Right forelimb (tissue), 1 donor: ENCODE measurements at places on chromosomes 4 and X.

- DNase-seq, result no peak
These were observed 294.3 kb upstream of the BOD1L1 start for GRCh38 chr4:13921805-13922204.

GRCh38 chr4:41727861-41728572, 20.5 kb downstream of the PHOX2B start:
- no peak for DNase-seq

DNA sequence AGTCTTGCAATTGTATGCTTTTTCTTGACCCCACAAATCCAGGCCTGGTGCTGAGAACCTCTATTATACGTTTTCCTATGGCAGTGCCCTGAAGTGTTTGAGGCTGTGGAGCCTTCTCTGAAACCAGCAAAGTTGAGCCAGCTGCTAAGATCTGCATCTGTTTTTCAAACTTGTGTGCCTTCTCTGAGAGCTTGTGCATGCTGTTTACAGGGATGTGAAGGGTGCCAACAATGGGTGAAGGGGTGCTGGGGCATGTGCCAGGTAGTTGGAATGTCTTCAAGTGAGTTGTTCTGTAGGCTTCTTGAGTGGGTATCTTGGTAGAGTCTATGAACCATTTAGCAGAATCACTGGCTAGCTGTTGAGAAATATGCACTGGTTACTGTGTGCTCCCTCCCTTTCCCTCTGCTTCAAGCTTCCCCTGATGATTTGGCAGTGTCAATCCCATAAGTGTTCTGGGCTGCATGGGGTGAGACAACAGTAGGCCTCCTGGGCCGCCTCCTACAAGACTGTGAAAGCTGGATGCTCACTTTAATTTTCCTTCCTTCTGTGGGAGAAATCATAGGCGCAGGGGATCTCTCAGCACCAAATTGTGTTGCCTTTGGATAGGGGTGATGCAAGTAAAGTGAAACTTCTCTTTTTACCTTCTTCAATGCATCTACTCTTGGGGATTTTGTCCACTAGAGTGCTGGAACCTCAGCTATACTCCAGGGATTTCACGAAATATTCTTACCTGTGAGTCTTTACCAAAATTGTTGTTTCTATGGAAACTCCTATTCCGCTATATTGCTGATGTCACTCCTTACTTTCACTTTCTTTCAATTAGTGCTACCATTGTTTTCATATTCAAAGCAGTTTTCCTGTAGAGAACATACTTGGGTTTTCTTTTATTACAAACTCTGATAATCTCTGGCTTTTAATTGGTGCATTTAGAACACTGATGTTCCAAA, 30.0 kb downstream of the ITM2A start:
- DNase-seq, result no peak

DNA sequence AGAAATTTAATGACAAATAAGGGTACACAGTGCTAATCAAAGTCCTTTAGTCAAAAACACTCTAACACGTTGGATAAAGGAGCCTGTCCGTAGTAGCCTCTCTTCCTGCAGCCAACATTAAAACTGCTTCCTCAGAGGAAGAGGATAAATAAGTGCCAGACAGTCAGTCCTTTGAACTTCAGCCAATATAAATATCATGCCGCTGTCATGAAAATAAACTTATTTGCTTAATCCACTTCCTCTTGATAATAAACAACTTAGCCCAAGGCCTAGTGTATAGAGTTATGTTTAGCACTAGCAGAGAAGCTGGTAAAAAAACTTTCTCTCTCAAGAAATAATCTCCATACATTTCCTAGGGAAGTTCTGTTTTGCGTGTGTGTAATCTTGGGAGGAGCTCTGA, 196.7 kb downstream of the HS3ST1 start:
- no peak for DNase-seq

DNA sequence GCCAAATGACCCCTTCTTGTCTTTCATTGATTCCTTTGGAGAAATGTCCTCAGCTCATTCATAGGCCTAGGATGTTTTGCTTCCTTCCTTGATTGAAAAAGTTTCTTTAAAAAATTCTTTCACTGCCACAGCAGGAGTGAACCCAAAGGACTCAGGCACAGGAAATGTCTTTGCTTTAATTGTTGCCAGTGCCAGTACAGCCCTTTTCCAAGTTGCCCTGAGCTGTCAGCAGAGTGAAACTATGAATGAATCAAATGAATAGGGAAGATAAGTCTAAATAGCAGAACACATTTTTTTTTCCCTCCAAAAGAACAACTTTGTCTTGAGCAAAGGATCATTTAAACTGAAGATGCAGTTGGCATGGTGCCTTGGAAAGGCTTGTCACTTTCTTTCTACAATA, 63.8 kb upstream of the SLC4A4 start:
- no peak for DNase-seq

- DNase-seq, result no peak
These were observed 42.4 kb upstream of the SLC39A8 start for GRCh38 chr4:102387552-102388150.
